ENCODE measurements at places on chromosomes 12 and 14.

- no peak for DNase-seq
Observed at GRCh38 chr14:55228261-55228660, 36.9 kb upstream of the DLGAP5 start.

DNA sequence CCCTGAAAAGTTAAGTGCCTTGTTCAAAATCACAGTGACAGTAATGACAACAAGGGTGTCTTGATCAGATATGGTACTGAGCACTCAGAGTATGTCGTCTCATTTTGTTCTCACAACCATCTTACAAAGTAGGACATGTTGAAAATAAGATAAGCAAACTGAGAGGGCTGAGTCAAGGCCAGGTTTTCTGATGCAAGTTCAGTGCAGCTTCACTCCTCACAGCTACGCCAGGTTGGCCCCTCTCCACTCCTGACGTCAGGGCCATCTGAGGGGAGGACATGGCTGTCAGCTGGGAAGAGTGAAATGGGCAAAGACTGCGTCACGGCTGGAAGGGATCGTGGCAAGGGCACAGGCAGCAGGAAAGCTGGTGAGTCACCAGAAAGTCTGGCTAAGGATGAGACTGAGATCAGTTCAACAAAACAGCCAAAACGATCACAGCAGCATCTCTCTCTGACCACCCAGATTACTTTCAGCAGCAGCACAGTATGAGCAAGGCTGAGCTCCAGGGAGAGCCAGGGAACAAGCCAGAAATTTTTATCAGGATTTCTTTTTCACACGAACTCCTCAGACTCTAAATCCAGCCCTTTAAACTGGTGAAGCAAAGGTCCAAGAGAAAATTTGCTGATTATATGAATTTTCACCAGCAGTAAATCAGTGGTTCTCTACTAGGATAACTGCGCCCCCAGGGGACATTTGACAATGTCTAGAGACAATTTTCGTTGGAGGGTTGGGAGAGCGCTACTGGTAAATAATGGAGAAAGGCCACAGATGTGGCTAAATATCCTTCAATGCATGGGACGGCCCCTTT lies 297.9 kb upstream of the AMIGO2 start:
- DNase-seq = no peak

- DNase-seq = no peak
Observed at GRCh38 chr14:103519043-103519836, 3.4 kb downstream of the CKB start.

- DNase-seq = peak; percentile 79
Observed at GRCh38 chr12:12890543-12891079, 751 bp upstream of the GPRC5A start.

GRCh38 chr12:23450810-23451209 lies 498.7 kb downstream of the SOX5 start:
- DNase-seq = no peak

DNA sequence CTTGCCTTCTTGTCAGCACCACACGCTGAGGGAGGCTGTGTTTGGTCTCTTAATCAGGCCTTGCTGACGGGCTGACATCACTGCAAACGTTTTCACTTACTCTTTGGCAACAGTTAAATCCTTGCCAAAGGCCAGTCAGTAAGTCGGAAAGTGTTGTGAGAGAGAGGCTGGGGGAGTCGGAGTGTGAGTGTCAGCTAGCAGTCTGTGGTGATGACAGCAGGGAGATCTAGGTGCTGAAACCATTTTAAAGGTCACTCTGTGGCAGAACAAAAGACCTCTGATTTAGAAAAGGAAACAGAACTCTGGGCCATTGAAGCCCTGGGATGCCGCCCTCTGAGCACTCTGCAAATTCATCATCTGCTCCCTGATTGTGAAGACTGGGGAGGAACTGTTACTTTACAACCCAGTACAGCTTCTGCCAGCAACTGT lies 143.5 kb downstream of the PAX9 start:
- DNase-seq = peak; percentile 17

DNA sequence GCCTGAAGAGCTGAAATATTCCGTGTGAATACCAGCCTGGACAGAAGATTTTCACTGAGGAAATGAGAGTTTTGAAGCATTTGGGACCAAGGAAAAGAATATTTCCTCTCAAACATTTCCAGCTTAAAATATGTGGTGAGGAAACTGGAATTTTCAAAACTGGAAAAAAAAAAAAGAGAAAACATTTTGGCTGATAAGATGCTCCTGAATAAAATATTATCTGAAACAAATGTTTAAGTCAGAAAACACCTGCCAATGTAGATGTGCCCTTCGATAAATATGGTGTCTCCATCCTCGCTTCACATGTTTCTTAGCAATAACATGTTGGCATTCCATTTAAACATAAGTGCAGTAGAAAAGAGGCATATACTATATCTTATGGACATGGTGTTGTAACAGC lies 567.0 kb downstream of the PRKD1 start:
- no peak for DNase-seq

GRCh38 chr12:3005736-3006135 lies 46.5 kb downstream of the TEAD4 start:
- DNase-seq = no peak

GRCh38 chr12:68067762-68068376 lies 78.6 kb downstream of the IFNG-AS1 start:
- DNase-seq = peak; percentile 45

- DNase-seq = no peak
Observed at GRCh38 chr14:100030452-100031153, 34.6 kb upstream of the EVL start.

Data from iPS-NIHi11 (cell line).